G401 (cell line): ENCODE measurements at places on chromosomes 13 and 19. TPM values are rescaled to one million over a fixed set of nuclear protein-coding genes. Genes with fewer than 3 reads are reported as not detected.

DNA sequence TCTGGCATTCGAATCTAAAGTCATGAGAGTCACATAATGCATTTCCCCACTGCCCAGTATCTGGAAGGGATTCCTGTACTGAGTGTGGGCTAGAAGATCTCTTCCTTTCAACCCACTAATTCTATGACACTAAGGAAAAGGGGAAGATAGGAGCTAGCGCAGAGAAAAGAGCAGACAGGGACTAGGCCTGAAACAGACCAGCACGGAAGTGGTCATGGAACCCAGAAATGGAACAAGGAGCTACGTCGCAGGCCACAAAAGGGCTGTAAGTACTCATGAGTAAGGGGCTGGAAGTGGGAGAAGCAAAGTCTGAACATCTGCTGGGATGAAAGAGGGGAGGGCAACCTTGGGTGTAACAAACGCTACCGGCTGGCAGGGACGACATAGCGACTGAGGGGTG, 8.6 kb downstream of the ABCC4 start:
- no peak for DNase-seq

DNA sequence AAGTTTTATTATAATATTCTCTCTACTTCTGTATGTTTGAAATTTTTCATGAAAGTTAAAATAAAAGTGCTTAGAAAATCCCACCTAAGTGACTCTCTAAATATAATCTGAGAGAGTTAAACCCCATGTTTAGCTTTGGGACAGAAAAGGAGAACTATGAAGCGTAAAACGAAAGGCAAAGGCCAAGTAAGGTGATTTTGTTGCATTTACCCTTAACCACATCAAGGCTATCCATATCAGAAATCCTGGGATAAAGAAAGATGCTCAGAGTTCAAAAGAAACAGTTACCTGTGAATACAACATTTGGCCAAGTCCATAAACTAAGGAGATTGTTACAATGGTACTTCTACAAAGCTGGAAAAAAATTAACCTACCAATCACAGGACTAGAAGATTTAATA, 31.3 kb downstream of the UBL3 start:
- no peak for DNase-seq

GRCh38 chr19:3775831-3776230, 3.8 kb upstream of the RAX2 start:
- no peak for DNase-seq

- DNase-seq, result no peak
These were observed 483.2 kb downstream of the FGF9 start for GRCh38 chr13:22154041-22154440.

GRCh38 chr13:100503622-100504021, 85.0 kb downstream of the GGACT start:
- no peak for DNase-seq

GRCh38 chr13:108276060-108276459, 6.5 kb downstream of the TNFSF13B start:
- DNase-seq, result no peak

The RNF113B gene
- total RNA-seq, result not detected in 2 replicates

The CEACAM7 gene
- total RNA-seq, result not detected in 2 replicates
